ENCODE measurements at places on chromosomes 3 and 15. TPM values are rescaled to one million over a fixed set of nuclear protein-coding genes. Genes with fewer than 3 reads are reported as not detected.

- no peak for DNase-seq
These were observed 123.9 kb upstream of the AGBL1 start for GRCh38 chr15:85955501-85956391.

PYDC2 gene
- total RNA-seq: not detected

PRSS50 gene
- total RNA-seq: not detected

DNA sequence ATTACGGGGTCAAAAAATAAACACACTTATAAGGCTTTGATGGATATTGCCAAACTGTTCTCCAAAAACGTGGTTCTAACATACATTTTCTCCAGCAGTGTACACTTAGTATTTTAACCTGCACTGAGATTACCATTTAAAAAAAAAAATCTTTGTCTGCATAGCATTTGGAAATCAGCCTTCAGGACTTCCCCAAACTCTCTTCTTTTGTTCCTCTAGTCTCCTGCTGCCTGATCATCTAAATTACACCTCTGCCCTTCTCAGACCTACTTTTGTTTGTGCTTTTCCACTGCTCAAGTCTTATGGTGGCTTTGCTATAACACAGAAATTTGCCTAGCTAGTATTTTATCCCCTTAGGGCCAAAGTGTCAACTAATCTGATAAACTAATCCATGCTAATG, 3.8 kb downstream of the NCEH1 start:
- DNase-seq: no peak

GPR171 gene
- 5.5 TPM for total RNA-seq

DNA sequence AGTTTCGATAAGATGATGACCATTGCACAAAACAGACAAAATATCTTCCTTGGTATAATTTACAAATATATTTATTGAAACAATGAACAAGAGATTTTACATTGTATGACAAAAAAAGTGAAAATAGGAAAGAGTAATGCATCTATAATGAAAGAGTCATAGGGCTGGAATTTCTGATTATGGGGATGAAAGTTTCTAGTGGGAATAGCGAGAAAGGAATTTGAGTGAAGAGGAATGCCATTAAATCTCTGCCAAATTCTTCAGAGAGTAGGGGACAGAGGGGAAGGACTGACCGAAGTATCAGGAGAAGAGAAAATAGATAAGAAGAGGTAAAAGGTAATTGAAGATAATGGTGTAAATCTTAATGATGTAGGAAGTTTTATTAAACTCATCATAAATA, 125.4 kb downstream of the VGLL3 start:
- no peak for DNase-seq

- DNase-seq: no peak
These were observed 78.2 kb upstream of the STAC start for GRCh38 chr3:36302158-36302509.

DNA sequence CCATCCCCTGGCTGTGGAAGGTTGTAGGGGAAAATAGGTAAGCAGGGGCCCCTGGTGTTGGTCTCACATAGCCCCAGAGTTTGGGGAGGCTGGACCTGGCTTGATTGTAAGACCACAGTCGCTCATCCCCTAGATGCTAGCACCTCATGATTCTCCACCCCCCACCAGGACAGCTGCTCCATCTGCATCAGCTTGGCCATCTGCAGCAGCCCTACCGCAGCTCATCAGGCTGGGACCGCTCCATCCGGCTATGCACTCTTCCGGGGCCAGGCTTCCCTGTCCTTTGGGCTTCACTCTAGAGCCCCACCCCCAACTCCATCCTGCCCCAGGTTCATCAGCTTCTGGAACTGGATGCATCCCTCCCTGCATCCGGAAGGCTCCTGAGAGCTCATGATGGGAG, 12.6 kb downstream of the SCN5A start:
- DNase-seq: no peak

SLC22A14 gene
- total RNA-seq: 0.65 TPM

GRCh38 chr3:99248130-99248529, 346.6 kb upstream of the DCBLD2 start:
- no peak for DNase-seq

CHST13 gene
- total RNA-seq: not detected

DNA sequence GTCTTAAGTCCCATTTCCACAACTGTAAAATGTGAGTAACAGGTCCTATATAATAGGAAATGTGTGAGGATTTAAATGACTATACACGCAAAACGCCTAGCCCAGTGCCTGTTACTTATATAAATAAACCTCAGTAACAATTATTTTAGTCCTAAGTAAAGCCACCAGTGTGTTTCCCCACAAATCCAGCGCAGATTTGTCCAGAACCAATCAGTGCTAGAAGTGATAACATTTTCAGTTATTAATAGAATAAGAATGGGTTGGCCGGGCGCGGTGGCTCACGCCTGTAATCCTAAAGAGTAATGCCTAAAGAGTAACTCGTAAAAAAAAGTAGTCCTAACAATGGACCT, 561 bp downstream of the RPAP1 start:
- DNase-seq: no peak

THSD4 gene
- total RNA-seq: 49.2 TPM

IL17RE gene
- 11.8 TPM for total RNA-seq

DNA sequence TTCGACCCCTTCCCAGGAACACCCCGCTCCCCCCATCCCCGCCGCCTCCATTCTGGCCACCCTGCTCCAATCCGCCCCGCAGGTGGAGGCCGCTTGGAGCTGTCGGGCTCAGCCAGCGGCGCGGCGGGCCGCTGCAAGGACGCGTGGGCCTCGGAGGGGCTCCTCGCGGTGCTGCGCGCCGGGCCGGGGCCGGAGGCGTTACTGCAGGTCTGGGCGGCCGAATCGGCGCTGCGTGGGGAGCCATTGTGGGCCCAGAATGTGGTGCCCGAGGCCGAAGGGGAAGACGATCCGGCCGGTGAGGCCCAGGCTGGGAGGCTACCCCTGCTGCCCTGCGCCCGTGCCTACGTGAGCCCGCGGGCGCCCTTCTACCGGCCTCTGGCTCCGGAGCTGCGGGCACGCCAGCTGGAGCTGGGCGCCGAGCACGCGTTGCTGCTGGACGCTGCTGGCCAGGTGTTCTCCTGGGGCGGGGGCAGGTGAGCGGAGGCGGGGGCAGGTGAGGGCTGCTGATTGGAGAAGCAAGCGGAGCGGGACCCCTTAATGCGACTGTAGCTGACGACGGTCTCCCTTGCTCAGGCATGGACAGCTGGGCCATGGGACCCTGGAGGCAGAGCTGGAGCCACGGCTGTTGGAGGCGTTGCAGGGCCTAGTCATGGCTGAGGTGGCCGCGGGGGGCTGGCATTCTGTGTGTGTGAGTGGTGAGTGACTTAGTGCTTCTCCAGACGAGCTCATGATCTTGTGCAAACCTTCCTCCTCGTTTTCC, 2.5 kb downstream of the RCCD1 start:
- DNase-seq: no peak

DNA sequence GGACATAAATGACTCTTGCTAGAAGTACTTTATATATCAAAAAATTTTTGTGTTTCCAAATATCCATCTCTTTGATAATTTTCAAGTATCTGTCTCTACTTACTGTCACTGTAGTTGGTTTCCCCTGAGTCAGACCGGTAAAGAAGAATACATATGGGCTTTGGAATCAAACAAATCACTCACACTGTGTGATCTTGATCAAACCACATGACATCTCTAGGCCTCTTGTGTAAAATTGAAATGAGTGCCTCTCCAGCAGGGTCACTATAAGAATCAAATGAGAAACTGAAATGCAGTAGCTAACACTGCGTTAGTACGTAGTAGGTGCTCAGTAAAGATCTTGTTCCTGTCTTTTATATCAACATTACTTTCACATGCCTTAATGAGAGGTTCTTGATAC, 314.6 kb upstream of the STT3B start:
- no peak for DNase-seq

DNA sequence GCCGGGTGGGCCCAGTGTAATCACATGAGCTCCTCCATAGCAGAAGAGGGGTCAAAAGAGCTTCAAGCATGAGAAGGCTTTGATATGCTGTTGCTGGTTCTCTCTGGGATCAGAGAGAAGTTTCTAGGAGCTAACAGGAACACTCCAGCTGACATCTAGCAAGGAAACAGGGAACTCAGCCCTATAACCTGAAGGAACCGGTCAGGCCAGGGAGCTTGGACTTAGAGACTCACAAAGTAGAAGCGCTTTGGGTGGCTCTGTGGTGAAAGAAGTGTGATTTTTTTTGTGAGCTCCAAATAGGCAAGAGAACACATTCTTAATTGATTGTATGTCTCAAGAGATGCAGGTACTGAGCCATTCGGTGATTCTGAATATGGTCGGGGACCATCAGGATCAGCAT, 26.2 kb upstream of the EPHB1 start:
- DNase-seq: no peak

GRCh38 chr3:134754768-134755559, 40.1 kb upstream of the EPHB1 start:
- no peak for DNase-seq

PLA2G4D gene
- not detected for total RNA-seq

DNA sequence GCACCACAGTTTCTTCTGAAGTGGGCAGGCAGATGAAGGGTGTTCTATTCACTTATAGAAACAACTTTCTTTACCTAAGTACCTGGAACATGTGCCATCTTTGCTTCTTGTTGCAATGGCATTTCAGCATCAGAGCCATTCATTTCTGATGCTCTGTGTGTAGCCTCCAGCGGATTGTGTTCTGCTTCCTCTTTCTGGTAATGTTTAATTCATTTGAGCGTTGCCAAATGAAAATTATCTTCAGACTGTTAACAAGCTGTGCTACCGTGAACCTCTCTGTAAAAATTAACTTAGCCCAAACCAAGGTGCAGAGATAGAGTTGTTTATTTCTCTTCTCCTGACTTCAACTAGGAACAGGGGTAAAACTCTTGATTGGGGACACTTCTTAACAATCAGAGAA, 302.0 kb downstream of the EDEM1 start:
- DNase-seq: no peak

GRCh38 chr3:11720917-11721411, 77.2 kb upstream of the VGLL4 start:
- DNase-seq: no peak

DNA sequence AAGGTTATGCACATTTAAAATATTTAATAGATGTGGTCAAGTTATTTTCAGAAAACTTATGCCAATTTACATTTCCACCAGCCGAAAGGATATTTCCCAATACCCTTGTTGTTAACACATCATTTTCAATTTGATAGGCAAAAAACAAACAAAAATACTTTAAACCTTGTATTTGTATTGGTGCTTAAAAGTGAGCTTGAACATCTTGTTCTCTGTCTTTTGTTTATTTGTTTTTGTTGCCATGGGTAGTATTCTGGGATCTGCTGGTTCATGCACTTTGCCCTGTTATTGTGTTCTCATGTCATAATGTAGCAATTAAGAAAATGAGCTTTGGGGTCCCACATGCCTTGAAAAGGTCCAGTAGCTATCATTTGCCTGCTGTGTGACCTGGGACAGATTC, 191.4 kb downstream of the LRTM1 start:
- no peak for DNase-seq

GRCh38 chr3:177928172-177928873, 607.9 kb upstream of the KCNMB2 start:
- no peak for DNase-seq

DNA sequence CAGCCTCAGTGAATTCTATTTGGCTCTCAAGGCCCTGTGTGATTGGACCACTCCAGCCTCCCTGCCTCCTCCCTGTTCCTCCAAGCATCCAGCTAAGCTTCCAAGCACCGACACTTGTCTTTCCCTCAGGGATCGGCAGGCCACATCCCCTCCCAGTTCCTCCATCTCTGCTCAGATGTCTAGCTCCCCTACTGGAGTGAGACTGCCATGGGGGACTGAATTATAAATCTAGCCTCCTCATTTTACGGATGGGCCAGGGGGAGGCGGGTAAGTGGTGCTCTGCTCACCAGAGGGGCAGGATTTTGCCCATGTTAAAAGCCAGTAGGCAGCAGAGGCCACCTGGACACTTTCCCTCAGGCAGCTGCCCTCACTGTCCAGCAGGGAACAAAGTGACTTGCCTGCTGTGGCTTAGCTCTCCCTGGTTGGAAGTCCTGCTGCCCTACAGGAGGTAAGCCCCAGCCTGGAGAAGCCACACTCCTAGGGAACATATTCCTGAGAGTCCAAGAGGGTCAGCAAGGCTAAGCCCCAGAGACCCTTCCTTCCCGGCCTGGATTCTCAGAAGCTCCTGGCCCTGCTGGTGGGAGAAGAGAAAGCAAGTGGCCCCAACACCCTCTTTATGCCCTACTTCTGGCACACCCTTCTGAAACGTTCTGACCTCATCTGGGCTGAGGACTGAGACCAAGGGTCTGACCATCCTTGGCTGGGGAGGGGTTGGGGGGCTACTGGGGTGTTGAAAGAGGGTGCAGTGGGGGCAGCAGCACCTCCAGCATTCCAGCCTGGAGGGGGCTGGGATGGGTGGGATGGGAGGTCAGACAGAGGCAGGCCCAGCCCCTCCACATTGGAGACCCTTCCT, 9.1 kb upstream of the HHATL start:
- peak; percentile 13 for DNase-seq

GRCh38 chr3:174403831-174404230, 455.3 kb upstream of the NAALADL2 start:
- DNase-seq: no peak

DNA sequence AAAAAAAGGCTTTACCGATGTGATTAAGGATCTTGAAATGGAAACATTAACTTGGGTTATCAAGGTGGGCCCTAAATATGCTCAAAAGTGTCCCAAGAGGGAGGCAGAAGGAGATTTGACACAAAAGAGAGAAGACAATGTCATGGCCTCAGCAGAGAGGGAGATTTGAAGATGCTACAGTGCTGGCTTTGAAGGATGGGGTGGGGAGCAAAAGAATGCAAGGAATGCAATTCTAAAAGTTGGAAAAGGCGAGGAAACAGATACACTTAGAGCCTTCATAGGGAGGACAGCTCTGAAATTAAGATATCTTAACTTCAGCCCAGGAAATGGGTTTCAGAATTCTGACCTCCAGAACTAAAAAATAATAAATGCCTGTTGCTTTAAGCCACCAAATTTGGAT, 314.5 kb upstream of the CCDC54 start:
- no peak for DNase-seq
